Right cardiac atrium (tissue), 5 donors: ENCODE measurements at places on chromosomes 13 and 19. TPM values are rescaled to one million over a fixed set of nuclear protein-coding genes. Genes with fewer than 3 reads are reported as not detected.

Gene OR4F17
- total RNA-seq, result not detected

Gene CYP2S1
- total RNA-seq, result 1.7 TPM

Gene EFNB2
- total RNA-seq, result 13.6 TPM

Gene GSX1
- total RNA-seq, result not detected

Gene TNFRSF19
- total RNA-seq, result 50.8 TPM

Gene PAK4
- 19.9 TPM for total RNA-seq

Gene HSPBP1
- 29.2 TPM for total RNA-seq

Gene NACC1
- total RNA-seq, result 44.2 TPM

Gene ALDH16A1
- 11.1 TPM for total RNA-seq

Gene KCNN4
- total RNA-seq, result 1.4 TPM

Gene LRRC25
- 4.3 TPM for total RNA-seq

Gene NKPD1
- 0.06 TPM for total RNA-seq

Gene PRSS57
- total RNA-seq, result not detected

Gene KLK15
- not detected for total RNA-seq

Gene DIAPH3
- 0.46 TPM for total RNA-seq

Gene TSEN34
- total RNA-seq, result 18.4 TPM

Gene CCDC122
- total RNA-seq, result 15.6 TPM

Gene GRIN2D
- total RNA-seq, result 0.37 TPM

Gene SLC7A9
- 0.18 TPM for total RNA-seq

Gene GGACT
- total RNA-seq, result 1.0 TPM

Gene TIMM29
- 13.6 TPM for total RNA-seq

Gene CBARP
- 0.89 TPM for total RNA-seq

Gene RNF17
- not detected for total RNA-seq

Gene MEGF8
- total RNA-seq, result 36.3 TPM

Gene C13orf42
- not detected for total RNA-seq

Gene ZNF625
- total RNA-seq, result 5.1 TPM

Gene CLIP3
- 8.7 TPM for total RNA-seq

Gene TBC1D17
- total RNA-seq, result 45.7 TPM

Gene SRRM5
- not detected for total RNA-seq
